ENCODE measurements at places on chromosomes 1 and 21.
A peak's percentile ranks its signal among the peaks of the same experiment; 100 is the strongest.

DNA sequence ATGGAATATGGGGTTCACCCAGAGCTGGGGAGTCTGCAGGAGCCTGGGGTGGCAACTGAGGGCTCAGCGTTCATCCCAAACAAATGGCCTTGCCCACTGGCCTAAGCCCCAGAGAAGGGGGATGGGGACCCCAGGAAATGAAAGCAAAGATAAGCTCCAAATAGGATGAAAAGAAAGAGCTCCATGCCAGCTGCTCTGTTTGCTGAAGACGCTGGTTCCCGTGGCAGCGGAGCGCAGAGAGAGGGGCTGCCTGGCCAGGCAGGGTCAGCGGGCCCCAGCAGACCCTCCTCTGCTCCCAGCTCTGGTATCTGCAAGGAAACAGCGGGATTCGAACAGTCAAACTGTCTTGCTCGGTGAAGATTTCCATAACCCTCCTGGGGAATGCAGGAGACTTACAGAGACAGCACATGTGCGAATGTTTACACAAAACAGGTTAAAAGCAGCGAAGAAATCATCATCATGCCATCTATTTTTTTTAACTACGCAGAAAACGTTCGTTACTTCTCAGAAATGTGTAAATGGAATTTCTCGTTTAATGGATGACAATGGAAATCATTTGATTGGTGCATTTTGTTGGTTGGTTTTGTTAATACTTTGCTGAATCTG lies 94.4 kb downstream of the PDE9A start:
- DNase-seq, result no peak

- DNase-seq, result no peak
These were observed 25.4 kb downstream of the PHGDH start for GRCh38 chr1:119737040-119737682.

DNA sequence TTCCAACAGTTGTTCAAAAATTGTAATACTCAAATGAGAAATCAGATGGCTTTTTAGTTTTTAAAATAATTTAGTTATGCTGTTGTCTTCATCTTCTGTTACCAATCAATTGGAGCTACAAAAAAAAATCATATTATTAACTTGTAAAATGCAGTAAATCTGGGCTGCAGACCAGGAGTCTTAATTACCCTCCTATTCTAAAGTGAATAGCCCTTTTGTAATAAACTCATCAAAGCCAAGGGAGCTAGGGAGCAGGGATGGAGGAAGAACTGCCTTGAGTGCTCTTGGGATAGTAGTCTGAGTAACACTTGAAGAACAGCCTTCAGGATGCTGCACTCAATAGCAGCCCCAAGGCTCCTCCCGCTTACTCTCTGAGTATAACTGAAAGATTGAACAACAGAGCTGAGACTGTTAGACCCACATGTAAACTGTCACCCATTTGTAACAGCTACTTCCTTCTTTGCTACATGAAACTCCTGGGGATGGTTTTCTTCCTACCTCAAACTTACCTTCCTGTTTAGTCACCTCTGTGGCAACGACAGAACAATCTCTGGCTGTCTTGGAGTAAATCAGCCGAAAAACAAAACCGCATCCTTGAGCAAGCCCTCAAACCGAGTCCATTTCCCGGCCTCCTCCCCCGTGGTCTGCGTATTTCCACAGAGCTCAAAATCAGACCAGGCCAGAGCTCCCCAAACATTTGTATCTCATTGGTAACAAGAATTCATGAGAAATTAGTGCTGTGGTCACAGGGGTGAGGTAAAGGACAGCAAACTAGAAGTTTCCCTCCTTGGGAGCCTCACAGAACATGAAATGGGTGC lies 55.9 kb downstream of the CD58 start:
- peak; percentile 60 for DNase-seq

DNA sequence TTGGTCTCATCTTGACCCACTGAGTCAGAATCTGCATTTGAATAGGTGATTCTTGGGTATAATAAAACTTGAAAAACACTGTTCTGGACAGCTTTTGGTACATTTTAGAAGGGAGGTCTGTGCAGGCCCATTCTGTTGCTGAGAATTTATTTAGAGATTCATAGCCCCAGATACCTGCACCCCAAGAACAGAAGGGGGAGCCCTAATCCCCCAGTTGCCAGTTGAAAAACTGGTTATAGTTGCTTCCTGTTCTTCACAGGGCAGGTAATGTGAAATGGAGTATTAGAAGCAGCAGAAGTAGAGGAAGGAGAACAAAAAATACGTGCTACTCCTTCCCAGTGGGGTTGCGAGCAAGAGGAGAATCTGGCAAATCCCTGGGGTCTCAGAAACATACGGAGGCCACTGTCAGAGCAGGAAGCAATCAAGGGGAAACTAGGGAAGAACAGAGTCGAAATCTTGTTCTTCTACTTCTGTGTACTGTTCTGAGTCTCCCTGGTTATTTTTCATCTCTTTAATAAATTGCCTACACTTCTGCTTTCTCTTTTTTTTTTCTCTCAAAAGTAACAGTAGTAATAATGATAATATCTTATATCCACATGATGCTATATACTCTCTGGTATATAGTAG lies 4.6 kb upstream of the CLCA2 start:
- peak; percentile 69 for DNase-seq

- DNase-seq, result peak; percentile 72
These were observed 37.4 kb downstream of the TMCO4 start for GRCh38 chr1:19762175-19762779.

DNA sequence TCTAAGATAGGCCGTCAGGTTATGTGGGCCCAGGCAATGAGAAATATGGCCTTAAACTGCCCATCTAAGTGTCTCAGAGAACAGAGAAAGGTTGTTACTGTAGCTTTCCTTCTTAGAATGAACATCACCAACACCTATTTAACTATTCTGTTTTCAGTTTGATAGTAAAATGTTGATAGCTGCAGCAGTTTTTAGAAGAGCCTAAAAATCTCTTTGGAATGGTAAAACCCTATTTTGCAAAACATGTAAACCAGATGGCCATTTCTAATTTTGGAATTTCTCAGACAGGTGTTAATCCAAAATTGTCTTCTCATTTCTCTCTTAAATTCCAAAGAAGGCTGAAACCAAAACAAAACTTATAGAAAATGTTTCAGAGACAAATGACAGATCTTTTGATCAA lies 57.5 kb downstream of the DIPK1A start:
- no peak for DNase-seq

- no peak for DNase-seq
These were observed 40.5 kb downstream of the C1orf198 start for GRCh38 chr1:230827801-230828200.

Measured in GM13976 (cell line).